Stimulated activated CD4-positive, alpha-beta T cell treated with anti-CD3 and anti-CD28 coated beads, Interleukin-15, amount 100 ng/mL, for 48 hours (primary cell): ENCODE measurements at places on chromosomes 5 and 9.

DNA sequence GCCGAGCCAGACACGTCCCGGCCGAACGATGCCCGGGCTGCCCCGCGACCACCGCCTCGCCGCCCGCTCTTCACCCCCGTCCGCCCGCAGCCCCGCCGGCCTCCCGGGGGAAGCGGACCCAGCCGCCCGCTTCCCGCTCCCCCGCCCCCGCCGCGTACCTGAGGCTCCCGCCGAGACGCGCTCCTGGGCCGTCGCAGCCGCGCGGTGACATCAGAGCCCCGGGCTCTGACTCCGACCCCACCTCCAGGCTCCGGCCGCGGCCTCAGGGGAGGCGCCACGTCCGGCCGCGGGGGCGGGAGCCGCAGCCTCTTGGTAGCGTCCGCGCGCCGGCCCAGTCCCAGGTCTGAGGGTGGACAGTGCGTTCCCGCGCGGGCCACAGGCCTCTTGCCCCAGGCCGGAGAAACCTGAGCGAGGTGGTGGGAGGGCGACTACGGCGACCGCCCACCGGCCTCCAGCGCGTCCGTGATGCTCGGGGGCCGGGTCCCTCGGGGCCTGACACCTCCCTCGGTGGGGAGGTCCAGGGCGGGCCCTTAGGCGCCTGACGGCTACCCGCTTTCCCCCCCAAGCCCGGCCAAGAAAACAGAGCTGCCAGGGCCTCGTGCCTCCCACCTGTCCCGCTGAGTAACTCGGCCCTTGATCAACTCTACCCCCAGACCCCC, at the start of gene SHROOM1:
SHROOM1 (minus strand) TSS at position 212 of the 659 bp plus-strand sequence. CDS start 4,507 bp downstream, outside the sequence.
- DNase-seq, result no peak

- no peak for DNase-seq
Measured at GRCh38 chr9:89901920-89902319, 297.1 kb downstream of the GADD45G start.

DNA sequence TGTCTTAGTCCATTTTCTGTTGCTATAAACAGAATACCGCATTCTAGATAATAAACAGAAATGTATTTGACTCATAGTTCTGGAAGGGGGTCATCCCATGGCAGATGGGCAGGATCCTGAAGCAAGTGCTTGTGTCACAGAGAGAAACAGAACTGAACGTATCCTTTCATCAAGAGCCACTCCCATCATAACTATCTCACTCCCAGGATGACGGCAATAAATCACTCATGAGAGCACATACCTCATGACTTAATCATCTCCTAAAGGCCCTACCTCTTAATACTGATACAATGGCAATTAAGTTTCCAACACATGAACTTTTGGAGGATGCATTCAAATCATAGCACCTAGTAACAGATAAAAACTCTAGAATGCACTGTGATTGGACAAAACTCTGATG, 142.9 kb downstream of the CAMK4 start:
- no peak for DNase-seq

DNA sequence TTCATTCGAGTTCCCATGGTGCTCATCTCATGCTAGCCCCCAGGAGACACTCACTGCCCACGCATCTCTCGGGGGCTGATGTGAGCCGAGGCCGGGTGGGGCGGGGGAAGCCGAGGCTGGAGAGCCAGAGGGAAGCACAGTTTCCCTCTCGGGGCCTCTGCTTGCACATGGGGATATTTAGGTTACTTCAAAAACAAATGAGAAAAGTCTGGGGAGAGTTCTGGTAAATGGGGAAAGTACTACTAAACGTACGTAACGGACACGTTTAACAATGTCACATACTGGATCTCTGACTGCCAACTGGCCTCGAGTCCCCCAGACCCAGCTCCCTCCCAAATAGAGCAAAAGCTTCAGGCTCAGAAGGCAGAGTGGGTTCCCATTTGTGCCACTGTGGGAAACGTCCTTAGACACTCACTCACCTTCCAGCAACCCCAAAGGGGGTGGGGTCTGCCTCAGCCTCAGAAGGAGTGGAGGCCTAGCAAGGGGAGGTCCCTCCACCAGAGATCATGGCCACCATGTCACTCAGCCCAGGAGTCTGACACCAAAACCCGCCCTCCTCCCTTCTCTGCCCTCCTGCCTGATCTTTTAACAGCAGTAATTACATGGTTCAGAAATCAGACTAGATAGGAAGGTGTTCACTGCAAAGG, 33.8 kb upstream of the NTNG2 start:
- no peak for DNase-seq

GRCh38 chr5:35050541-35051126, 2.9 kb upstream of the AGXT2 start:
- no peak for DNase-seq

DNA sequence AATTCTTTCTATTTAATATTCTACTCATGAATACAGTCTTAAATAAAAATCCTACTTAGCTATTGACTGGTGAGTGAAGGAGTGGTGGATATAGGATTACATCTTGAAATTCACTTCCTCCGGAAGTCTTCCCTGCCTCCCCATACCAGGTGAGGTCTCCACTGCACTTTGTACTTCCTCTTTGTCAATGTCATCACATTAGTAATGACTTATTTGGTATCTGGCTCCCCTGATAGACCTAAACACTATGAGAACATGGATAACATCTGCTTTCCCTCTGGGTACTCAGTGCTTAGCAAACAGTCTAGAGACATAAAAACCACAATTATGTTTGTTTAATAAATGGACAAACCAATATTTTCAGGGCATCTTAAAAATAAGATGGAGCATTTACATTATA, 532.1 kb downstream of the PDE4D start:
- no peak for DNase-seq

DNA sequence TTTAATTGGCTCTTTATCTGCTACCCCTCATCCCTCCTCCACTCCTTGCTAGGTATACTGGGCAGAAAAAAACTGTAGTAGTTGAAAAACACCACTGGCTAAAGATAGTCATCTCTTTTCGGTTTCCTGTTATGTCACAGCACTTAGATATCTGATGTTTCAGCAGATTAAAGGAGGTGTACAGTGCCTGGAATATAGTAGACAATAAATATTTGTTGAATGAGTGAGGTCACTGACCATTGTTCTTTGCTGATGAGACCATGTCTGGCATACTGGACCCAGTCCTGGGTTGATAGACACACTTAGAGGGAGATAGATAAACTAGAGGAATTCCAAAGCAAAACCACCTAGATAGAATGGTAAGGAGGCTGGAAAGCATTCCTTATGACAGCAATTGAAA, 3.2 kb downstream of the GRPEL2 start:
- no peak for DNase-seq

DNA sequence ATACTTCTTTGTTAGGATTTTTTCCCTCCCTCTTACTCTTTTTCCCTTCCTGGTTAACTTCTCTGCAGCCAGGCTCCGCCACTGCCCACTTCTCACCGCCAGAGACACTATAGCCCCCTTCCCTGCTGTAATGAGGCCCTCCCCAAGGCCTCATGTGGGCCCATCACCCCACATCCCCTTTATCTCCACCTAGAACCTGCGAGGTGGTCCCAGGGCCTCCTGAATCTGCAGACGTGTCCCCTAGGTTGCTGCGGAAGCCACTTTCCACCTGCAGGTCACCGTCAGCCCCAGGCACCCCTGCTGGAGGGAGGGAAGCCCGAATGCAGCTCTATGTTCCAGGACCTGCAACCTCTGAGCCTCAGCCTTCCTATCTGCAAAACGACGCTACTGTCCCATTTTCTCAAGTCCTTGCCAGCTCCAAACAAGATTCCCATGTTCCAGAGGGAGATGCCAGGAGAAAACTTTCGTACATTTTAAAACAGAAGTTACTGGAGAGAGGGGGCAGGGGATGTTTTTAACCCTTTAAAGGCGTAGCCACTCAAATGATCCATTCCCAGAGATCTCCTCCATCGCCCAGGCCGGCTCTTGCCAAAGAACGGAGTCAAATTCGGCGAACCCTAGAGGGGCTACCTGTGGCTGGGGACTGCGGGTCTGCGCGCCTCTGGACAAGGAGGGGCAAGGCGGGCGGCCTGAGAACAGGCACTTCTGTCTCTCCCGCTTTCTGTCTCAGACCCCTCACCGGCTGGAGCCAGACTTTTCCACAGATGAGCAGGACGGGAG, 929 bp downstream of the SH3PXD2B start:
- DNase-seq, result no peak

DNA sequence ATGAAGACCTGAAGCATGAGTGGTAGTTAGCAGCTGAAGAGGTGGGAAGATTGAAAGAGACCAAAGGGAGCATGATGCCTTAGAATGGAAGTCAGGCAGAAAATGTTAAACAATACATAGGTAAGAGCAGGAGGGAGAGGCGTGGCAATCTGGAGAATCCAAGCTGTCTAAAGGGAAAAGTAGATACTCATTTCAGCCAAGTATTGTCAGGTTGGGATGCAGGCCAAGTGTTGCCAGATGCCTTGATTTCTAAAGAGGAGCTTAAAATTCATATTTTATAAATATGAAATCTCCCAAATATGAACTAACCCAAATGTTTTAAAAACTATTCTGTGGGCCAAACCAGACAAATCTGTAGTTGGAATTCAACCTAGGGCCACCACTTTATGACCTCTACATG, 4.2 kb downstream of the PAM start:
- no peak for DNase-seq

DNA sequence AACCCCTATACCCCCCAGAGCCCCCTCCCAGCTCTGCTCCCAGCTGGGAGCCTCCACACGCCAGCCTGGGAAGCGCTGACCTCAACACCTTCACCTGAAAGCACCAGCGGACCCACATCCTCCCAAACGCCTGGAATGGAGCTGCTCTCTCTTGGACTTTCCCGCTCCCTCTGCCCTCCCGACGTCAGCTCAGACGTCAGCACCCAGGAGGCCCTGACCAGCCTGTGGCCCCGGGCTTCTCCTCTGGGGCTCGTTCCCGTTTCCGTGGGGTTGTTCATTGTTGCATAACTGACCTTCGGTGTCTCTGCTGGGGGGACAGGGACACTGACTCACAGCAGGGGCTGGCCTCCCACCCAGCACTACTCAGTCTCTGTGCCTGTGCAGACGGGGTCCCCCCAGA, 35.0 kb upstream of the SLC6A3 start:
- no peak for DNase-seq

GRCh38 chr9:113659740-113660139, 196.2 kb downstream of the RGS3 start:
- DNase-seq, result no peak

DNA sequence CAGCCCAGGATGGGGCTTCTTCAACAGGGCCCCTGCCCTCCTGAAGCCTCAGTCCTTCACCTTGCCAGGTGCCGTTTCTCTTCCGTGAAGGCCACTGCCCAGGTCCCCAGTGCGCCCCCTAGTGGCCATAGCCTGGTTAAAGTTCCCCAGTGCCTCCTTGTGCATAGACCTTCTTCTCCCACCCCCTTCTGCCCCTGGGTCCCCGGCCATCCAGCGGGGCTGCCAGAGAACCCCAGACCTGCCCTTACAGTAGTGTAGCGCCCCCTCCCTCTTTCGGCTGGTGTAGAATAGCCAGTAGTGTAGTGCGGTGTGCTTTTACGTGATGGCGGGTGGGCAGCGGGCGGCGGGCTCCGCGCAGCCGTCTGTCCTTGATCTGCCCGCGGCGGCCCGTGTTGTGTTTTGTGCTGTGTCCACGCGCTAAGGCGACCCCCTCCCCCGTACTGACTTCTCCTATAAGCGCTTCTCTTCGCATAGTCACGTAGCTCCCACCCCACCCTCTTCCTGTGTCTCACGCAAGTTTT, 23.6 kb downstream of the PCDHGC5 start:
- peak; percentile 76 for DNase-seq

DNA sequence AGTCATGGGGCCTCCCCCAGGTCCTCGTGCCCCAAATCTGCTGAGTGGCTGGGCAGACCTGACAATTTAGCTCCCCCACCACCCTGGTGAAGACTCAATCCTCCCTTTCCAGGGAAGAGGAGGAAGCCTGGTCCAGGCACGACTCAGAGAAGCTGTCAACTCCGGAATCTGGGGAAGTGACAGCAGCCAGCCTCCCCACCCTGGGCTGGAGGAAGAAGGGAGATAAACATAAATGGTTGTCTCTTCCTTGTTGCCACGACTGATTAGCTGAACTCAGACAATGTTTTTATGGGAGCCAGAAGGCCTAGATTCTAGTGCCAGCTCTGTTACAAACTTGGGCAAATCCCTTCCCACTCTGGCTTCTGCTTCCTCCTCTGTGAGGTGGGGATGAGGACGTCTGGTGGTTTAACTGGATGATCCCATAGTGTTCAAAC, 15.4 kb downstream of the CCDC69 start:
- no peak for DNase-seq

GRCh38 chr5:136191304-136192014, 1.5 kb downstream of the SMIM32 start:
- DNase-seq, result no peak

GRCh38 chr5:905139-905642, 12.5 kb downstream of the TRIP13 start:
- no peak for DNase-seq

GRCh38 chr5:39523821-39524220, 99.0 kb upstream of the DAB2 start:
- no peak for DNase-seq

DNA sequence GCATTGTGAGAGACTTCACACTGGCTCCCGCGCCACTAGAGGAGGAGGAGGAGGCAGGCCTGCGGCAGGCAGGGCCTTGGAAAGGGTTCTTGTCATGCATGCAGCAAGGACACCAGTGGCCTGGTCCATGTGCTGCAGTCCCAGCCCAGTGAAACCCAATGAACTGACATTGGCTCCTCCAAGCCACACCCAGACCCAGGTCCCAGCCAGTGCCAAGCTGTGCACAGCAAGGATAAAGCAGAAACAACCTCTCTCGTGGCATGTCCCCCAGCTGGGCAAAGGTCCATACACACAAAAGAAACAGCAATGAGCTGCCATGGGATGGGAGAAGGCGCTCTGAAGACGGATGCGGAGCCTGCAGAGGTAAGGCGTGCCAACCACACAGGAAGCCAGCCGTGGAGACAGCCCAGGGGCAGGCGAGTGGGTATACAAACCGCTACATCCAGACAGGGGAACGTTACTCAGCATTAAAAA, 89.2 kb downstream of the SEMA4D start:
- no peak for DNase-seq

DNA sequence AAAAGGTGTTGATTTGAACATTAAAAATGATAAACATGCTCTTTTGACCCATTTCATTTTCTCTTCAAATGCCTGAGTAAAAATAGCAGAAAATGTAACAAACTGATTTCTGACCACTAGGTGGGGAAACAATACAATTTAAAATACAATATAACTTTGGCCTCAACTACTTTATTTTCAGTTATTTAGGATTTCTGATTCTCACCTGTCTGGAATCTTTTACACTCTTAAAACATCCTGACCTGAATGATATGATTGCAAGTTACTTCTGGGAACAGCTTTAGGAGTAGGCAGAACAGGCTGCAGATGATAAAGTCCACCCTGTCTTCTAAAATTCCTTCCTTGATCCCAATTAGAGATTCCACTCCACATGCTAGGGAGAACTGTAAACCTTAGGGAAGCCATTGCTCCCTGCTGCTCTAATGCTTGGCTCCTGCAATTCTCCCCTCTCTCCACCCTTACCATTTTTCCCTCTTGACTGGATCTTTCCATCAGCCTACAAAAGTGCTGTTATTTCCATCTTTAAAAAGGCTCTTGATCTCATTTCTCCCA, 70.3 kb downstream of the FYB1 start:
- no peak for DNase-seq

DNA sequence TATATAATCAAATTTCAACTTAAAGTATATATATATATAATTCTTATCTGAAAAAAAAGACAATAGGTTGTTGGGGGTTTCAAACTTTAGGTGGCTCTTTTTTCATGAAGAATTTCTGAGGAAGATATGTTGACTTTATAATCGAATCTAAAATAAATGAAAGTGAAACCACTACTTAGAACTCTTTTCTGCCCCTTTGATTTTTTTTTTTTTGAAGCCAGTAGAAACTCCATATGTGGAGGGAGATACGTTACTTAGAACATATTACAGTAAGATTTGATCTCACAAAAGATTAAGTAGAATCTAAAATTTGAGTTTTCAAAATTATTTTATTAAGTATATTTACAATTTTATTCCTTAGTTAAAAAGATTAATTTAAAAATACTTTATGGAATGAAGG, 96.9 kb downstream of the ATG10 start:
- DNase-seq, result no peak
